ENCODE measurements at places on chromosomes 12 and 14. TPM values are rescaled to one million over a fixed set of nuclear protein-coding genes. Genes with fewer than 3 reads are reported as not detected.

GRCh38 chr12:50215033-50215432 is 47.9 kb upstream of the CERS5 start:
- DNase-seq: no peak

DNA sequence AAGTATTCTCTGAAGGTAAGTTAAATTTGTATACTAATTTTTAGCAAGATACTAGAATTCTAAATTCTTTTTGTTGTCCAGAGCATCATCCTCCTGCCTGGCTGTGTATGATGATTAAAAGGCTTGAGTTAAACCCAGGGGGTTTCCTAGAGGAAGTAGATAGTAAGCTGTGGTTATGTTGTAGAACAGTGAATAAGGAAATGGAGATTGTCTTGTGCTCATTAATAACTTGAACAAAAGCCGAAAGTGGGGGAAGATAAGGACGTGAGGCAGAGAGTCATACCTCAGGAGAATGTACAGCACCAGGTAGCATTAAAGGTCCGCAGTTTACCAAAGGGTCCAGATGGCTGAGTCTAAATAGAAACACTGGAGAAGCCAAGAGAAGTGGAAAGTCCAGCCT is 42.0 kb downstream of the CKB start:
- DNase-seq: no peak

The GLTP gene
- total RNA-seq: 22.7 TPM

The TEX52 gene
- not detected for total RNA-seq

DNA sequence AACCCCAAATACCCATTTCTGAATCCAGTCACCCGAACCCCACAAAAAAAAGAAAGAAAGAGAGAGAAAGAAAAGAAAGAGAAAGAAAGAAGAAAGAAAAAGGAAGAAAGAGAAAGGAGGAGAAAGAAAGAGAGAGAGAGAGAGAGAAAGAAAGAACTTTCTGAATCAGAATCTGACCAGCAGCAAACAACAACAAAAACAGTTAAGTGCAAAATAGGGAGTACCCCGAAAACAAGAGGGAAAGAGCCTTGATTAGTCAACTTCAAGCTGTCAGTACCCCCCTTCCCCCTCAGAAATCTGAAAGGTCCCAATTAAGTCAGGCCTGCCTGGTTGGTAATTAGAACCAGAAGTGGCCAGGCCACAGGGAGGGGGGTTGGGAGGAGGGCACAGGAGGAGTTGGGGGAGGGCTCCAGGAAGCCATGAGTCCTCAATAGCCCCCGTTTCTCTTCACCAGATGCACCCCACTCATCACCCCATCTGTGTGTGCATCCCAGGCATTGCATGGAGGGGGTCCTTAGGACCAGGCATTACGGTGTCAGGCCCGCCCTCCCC is 9.8 kb downstream of the RARG start:
- DNase-seq: no peak

DNA sequence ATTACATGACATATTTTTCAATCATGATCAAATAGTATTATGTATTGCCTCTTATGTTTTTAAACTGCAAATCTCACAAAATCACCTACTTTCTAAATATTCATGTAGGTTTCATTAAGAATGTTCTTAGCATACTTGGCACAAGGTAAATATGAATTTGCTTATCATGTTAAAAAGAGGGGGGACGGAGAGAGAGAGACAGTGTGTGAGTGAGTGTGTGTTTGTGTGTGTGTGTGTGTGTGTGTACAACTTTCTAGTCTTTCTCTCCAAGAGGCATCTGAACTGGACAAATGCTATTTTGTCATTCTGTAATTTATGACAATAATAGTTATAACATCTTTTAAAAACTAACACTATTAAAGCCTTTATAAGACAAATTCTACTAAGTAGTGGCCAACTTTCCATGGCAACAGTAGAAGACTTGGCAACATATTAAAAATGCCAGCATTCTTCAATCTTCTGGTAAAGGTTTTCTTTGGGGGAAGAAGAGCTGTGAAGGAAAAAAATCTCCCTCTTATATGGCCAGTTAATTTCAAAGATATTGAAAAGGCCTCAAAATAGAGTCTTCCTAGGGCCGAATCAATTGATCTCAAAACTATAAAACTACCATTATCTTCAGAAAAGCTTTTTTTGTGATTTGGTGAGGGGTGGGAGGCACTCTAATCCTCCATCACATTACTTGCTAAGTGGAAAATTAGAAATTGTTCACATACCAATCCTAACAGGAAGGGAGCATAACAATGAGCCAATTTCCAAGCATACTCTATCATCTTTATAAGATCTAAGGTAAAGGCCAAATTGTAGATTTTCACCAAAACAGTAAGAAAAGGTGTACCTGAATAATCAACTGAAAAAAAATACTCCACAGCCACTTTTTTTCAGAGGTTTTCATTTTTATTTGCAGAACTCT is 28.2 kb downstream of the CDK17 start:
- DNase-seq: no peak

DNA sequence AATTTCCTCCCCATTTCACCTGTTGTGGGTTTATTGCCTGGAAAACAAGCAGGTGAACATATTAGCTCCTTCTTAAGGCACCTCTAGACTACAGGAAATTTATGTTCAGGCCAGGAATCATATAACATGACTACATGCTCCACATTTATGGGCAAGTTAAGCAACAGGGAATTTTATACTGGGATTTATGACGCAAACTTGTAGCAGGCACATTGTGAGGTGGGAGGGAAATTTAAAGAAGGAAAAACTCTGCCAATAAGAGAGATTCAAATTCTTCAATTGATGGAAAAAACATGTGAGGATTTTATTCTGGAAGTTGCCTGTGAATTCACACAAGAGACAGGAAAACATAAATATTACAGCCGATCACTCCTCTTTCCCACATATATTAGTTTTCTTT is 93.9 kb downstream of the TBC1D30 start:
- no peak for DNase-seq

DNA sequence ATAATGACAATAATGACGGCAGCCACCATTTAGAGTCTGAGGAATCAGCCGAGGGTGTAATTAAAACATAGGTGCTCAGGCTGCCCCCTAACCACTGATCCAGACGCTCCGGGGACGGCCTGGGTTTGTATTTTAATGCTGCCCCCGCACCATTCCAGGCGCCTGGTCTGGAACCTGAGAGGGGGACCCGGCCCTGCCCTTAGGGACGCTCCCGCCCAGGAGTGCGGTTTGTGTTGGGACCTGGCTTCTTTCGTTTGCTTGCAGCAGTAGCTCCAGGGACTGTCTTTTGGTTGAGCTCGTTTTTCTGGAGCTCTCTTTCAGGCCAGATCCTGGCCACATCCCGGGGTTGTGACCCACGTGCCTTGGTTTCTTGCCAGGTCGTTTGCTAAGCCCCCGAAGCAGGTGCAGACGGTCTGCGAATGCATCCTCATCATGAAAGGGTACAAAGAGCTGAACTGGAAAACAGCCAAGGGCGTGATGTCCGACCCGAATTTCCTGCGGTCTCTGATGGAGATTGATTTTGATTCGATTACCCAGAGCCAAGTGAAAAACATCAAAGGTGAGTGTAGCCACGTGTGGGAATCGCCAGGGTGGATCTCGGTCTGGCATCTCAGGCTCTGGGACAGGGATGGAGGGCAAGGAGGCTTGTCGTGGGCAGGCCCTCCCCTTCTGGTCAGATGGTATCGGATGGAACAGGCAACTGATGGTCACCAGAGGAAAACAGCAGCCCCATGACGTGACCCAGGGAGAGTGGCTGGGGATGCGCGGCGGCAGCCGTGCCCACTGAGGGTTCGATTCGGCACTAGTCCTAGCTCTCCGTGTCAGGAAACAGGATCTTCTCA is 63.5 kb downstream of the CCDC92 start:
- DNase-seq: no peak

The RERGL gene
- 3.4 TPM for total RNA-seq

The SRGAP1 gene
- total RNA-seq: 5.5 TPM

The KCNJ8 gene
- total RNA-seq: 31.2 TPM

The FBXL14 gene
- 7.6 TPM for total RNA-seq

The CFL2 gene
- 356 TPM for total RNA-seq

GRCh38 chr14:25108959-25109358 is 59.0 kb upstream of the STXBP6 start:
- peak; percentile 26 for DNase-seq

- no peak for DNase-seq
Observed at GRCh38 chr12:65895759-65896656, 71.7 kb downstream of the HMGA2 start.

The GAS2L3 gene
- total RNA-seq: 5.5 TPM

GRCh38 chr12:127145929-127146789 is 1120.8 kb upstream of the TMEM132C start:
- peak; percentile 91 for DNase-seq

The DLK1 gene
- 3.3 TPM for total RNA-seq

- no peak for DNase-seq
Observed at GRCh38 chr14:20417250-20418186, 4.2 kb upstream of the TEP1 start.

DNA sequence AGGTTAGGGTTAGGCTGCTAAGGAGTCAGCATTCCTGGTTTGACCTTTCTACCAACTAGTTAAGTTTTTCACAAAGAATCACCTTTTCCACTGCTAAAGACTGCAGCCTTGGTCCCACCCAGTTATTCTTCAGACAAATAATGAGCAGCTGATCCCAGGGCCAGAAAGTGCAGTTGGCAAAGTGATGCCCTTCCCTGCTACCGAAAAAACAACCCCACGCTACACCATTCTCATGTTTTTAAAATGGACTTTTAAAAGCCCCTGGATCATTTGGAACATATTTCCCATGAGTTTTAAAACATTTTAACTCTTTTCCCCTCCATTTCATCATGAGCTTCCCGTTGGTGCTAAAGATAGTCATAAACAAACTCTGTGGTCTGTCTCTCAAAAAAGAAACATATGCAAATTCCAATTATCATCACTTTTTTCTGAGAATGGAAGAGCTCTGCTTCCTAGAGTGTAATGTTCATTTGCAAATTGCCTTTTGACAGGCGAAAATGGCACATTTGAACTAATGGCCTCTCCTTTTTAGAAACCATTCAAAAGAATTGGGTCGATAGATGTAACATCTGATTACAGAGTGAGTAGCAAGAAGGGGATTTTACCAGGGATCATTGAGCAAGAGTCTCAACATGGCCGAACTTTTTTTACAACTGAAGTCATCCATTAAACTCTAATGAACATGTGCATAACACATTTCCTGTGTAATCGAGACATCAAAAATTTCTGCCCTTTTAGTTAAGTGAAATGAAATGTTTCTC is 129.3 kb upstream of the RAP1B start:
- DNase-seq: no peak

The NRXN3 gene
- 1.9 TPM for total RNA-seq

GRCh38 chr14:64968167-64968566 is 4.0 kb downstream of the RAB15 start:
- DNase-seq: no peak

The LTBP2 gene
- total RNA-seq: 43.3 TPM

The KERA gene
- total RNA-seq: not detected

The CHGA gene
- not detected for total RNA-seq

DNA sequence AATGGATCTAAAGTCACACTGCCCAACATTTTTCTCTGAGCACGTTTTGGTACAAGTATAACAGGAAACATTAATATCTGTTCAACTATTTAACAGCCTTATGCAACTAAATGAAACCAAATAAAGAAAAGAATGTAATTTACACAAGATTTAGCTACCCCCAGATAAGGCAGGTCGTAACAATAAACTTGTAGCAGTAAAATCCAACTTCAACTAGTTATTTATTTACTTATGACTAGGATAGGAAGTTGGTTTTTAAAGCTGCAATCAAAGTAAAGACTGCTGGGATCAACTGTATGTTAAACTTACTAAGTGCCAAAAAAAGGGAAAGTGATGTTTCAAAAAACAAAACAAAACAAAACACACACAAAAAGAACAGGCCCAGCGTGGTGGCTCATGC is 30.9 kb downstream of the FERMT2 start:
- no peak for DNase-seq

GRCh38 chr14:45757655-45758054 is 504.7 kb upstream of the MIS18BP1 start:
- DNase-seq: no peak

The ANKRD9 gene
- 160 TPM for total RNA-seq

DNA sequence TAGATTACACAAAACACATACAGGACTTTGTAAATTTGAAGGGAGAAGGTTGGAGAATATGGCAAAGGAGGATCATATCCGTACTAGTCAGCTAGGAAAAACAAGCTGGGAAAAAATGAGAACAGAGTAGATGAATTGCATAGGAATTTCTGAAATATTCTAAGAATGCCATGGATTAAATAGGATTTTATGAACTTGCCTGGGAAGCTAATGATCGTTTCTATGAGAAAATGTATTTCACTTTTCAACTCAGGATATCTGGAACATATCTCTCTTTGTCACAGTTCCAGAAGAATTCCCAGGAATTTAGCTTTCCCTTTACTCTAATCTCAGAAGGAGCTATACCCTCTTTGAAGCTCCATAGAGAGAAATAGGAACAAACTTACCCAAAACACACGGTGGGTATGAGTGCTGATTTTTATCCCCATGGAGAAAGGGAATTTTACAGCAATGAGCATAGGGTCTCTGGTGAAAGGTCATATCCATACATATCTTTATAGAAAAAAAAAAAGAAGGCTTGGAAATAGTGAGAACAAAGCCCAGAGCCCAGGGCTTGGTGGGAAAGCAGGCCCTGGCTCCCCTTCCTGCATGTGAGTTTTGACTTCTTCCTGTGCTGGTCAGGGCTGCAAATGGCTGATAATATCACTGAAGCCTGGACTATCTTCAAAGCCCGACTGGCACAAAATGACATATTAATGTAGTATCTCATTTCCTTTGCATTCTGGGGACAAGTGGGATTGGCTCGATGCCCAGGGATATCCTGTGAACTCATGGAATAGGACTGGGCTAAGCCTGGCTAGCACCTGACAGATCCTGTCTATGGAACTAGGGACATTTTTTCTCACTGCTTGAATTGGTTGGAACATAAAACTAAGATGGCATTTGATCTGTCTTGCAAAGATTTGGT is 136.3 kb downstream of the AEBP2 start:
- peak; percentile 82 for DNase-seq

Data from left cardiac atrium (tissue), 4 donors.